Activated CD8-positive, alpha-beta T cell treated with anti-CD3 and anti-CD28 coated beads for 36 hours (primary cell): ENCODE measurements at places on chromosomes 5 and 9. TPM values are rescaled to one million over a fixed set of nuclear protein-coding genes. Genes with fewer than 3 reads are reported as not detected.

DNA sequence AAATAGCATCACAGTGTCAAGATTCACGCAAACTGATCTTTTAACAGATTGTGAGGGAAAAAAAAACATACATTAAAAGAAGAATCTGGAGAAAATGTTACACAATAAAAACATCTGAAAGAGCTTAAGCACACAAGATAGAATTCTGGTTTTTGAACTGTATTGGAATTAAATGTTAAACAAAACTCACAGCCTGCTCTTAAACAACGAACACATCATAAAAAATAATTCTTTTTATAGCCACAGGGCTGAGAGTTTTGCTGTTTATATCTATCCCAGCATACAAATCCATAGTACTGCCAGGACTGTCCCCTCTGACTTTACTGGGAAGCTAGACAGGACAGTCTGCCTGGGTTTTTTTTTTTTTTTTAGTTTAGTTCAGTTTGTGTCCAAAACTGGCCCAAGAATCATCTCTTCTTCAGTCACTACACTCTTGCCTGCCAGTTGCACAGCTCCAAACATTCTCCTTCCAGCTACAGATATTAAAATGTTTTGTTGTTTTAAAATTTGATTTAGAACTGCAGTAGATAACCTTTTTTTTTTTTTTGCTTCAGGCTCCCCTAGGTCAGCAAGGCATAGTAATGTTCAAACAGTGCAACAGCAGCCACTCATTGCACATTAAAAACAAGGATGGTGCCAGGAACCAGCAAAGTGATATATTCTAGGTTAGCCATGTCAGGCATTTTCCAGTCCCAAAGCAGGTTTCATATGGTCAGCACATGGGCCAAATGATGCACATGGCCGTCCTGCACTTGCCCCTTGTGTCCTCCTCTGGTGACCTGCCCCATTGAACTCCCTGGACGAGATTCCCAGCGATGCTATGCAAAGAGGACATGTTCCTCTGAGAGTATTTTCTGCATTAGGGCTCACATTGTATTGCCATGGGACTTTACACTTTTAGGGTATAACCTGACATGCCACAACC, 173.6 kb downstream of the ARL15 start:
- no peak overlapping the region for H3K4me3 ChIP-seq
- no peaks in the 10 kb centered on the region for H3K36me3 ChIP-seq
- H3K4me1 ChIP-seq, result no peaks in the 10 kb centered on the region
- no peak for DNase-seq
- H3K27me3 ChIP-seq, result no peaks in the 10 kb centered on the region

The TAS2R1 gene
- not detected for total RNA-seq

The PCDHGB1 gene
- total RNA-seq, result not detected

DNA sequence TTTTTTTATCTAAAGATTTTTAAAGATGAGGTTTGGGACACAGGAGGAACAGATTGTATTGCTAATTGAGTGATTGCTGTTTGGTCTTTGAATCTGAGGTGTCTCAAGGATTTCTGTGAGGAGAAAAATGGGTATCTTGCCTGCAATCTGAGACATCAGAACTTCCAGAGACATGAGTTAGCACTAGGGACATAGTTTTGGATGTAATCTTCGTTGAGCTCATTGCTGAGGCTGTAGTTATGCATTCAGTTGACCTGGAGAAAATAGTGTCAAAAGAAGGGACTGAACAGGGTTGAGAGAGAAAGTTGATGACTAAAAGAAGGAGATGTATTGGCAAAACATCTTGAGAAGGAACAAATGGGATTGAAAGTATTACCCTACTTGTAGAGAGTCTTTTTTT, 24.6 kb downstream of the C9orf85 start:
- no peaks in the 10 kb centered on the region for H3K27me3 ChIP-seq
- no peak overlapping the region for H3K27ac ChIP-seq
- H3K4me3 ChIP-seq, result no peak overlapping the region
- H3K4me1 ChIP-seq, result peaks cover 26% of the 10 kb centered on the region

The TEX48 gene
- total RNA-seq, result 0.65 TPM
